Glutamatergic neuron (in vitro differentiated cells): ENCODE measurements at places on chromosomes 3 and 15.

- H3K4me3 ChIP-seq: no peak overlapping the region
- H3K4me1 ChIP-seq: no peaks in the 10 kb centered on the region
- H3K36me3 ChIP-seq: no peaks in the 10 kb centered on the region
- DNase-seq: no peak
Observed at GRCh38 chr3:24181256-24181655, 236.2 kb downstream of the NR1D2 start.

DNA sequence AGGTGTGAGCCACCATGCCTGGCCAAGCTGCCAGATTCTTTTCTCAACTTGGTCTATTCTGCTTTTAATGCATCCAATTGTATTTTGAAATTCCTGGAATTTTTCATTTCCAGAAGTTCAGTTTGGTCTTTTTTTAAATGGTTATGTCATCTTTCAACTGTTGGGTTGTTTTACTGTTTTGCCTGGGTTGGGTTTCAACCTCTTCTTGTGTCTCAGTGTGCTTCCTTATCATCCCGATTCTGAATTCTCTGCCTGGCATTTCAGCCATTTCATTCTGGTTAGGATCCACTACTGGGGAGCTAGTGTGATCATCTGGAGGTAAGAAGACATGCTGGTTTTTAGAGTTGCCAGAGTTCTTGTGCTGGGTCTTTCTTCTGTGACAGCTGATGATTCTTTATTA is 61.5 kb downstream of the LRRC49 start:
- H3K27me3 ChIP-seq: no peaks in the 10 kb centered on the region
- H3K27ac ChIP-seq: no peak overlapping the region
- no peaks in the 10 kb centered on the region for H3K4me1 ChIP-seq
- H3K4me3 ChIP-seq: no peak overlapping the region
- H3K36me3 ChIP-seq: peaks cover 7% of the 10 kb centered on the region

- peaks cover 1% of the 10 kb centered on the region for H3K27me3 ChIP-seq
- no peak for DNase-seq
- no peaks in the 10 kb centered on the region for H3K36me3 ChIP-seq
- H3K27ac ChIP-seq: no peak overlapping the region
Observed at GRCh38 chr3:28053759-28054158, 187.7 kb upstream of the CMC1 start.

DNA sequence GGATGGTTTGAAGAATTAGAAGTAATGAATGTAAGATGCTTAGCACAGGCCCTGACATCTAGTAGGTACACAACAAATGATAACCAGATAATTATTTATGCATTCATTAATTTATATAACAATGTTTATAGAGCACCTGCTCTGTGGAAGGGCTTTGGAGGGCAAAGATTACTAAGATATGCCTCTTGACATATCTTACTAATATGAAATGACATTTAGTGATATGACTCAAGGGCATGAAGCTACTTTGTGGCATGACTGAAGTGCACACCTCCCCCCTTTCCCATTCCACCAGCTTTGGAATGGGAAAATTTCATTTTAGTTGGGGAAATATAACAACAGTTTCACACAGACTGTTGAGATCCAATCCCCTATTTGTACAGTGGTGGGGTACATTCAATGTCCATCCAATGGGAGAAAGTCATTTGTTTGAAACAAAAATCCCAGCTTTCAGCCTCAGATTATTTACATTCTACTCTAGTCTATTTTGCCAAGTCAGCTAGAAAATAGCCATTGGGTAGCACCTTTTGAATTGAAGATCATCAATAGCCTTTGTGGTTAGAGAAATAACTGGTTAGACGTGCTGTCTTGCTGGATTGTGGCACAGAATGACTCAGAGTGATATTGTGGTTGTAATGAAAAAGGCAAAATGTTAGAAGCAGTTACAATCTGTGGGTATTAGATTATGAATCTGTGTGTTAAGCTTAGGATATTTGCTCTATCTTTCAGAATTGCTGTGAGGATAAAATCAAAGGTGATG is 72.9 kb downstream of the MOBP start:
- H3K27ac ChIP-seq: no peak overlapping the region

DNA sequence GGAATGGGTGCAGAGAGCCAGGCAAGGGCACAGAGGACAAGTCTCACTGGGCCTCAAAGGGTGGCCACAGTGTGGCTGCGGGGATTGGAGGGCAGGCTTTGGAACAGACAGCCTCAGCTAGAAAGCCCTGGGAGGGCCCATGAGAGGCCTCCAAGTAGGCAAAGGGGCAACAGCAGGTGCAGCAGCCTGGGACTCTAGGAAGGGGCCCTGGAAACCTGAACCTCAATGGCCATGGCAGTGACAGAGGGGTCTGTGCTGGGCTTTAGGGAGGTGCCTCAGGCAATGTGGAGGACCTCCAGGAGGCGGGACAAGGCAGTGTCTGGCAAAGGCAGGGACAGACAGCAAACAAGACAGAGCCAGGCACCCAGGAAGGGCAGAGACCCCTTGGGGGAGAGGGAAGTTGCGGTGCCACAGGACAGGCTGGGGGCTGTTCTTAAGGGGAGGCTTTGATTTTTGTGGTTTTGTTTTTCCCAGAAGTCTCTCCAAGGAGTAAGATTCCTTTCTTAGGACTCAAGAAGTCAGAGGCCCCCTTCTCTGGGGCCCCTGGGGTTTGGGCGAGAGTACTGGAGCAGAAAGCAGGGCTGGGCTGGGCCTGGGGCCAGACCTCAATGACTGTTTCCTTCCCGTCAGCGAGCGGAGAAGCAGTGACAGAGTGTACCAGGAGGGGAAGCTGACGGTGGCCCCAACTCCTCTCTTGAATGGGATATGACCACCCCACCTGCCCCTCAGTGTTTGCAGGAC is 9.7 kb downstream of the STOML1 start:
- no peak for DNase-seq
- peaks cover 5% of the 10 kb centered on the region for H3K36me3 ChIP-seq
- H3K27me3 ChIP-seq: peaks cover under 1% of the 10 kb centered on the region
- H3K4me1 ChIP-seq: no peaks in the 10 kb centered on the region

DNA sequence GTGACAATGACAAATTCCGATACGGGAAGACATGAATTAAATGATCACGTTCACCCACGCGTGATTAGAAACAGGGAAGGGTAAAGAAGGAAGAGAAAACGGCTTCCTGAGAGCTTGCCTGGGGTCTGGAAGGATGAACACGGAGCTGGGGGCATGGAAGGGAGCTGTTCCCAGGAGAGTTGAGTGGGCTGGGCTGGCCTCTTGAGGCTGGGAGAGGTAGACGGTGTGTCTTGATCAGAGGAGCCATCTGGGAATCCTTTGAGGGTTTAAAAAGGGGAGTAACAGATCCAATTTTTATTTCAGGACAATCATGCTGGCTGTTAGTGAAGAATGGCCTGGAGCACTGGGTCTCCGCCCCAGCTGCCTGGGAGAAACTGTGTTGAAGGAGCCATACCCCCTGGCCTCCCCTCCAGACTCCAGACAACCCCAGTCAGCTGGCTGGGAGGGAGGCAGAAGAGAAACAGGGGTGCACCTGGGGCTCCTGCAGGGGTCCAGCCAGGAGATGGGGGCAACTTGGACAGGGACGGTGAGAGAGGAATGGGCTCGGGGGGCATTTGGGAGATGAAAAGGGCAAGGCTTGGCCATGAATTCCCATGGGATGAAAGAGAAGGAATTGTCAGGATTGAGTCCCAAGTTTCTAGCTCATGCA is 53.6 kb upstream of the CGNL1 start:
- H3K4me3 ChIP-seq: no peak overlapping the region
- no peak for DNase-seq
- no peak overlapping the region for H3K27ac ChIP-seq
- H3K4me1 ChIP-seq: peaks cover 8% of the 10 kb centered on the region
- no peaks in the 10 kb centered on the region for H3K36me3 ChIP-seq

DNA sequence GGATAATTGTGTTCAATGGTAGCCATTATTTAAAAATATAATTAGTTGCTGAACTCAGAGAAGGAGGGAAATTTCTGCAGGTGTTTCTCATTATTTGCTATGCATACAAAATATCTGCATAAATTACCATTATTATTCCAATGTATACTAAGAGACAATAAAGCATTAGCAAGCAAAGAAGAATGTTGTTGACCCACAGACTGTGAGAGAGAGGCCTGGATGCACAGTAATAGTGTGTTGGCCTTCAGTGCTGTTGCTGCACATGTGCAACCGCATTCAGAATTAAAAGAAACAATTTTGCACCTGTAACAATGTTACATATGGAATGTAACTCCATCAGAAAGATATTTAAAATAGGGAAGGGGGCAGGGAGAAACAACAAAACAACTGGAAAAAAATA is 155.6 kb upstream of the KCNH8 start:
- peaks cover 3% of the 10 kb centered on the region for H3K27me3 ChIP-seq
- no peak for DNase-seq
- H3K4me1 ChIP-seq: peaks cover 9% of the 10 kb centered on the region
- peaks cover 6% of the 10 kb centered on the region for H3K36me3 ChIP-seq

GRCh38 chr15:35937380-35937779 is 391.4 kb upstream of the DPH6 start:
- H3K36me3 ChIP-seq: no peaks in the 10 kb centered on the region
- no peak for DNase-seq
- H3K27me3 ChIP-seq: no peaks in the 10 kb centered on the region
- H3K4me1 ChIP-seq: no peaks in the 10 kb centered on the region
- no peak overlapping the region for H3K4me3 ChIP-seq
- H3K27ac ChIP-seq: no peak overlapping the region

DNA sequence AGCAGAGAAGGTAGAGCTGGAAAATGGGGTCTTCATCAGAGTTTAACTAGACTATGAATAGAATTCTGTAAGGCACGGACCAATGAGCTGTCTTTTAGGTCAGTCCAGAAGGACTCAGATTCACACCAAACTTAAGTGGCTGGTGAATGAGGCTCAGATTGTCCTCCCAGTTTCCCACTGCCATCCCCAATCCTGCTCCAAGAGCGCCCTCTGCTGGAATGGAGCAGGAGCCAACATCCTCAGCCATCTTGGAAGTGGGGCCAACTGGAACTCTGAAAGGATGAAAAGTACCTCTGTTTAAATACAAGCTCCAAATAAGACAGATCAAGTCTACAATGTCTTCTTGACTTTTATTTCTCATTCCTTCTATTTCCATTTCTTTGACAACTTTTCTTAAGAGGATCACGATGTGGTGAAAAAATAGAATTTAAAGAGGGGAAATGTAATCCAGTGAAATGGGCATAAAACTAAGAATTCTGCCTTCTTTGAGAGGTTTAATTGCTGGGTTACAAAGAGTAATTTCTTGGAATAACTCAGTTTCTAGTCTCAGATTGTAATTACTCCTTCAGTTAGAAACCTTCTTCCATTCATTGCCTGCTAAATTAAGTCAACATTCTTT is 217.1 kb upstream of the TPRG1 start:
- no peaks in the 10 kb centered on the region for H3K27me3 ChIP-seq
- peak; percentile 86 for DNase-seq
- no peak overlapping the region for H3K27ac ChIP-seq
- no peak overlapping the region for H3K4me3 ChIP-seq
- no peaks in the 10 kb centered on the region for H3K36me3 ChIP-seq

- H3K27ac ChIP-seq: no peak overlapping the region
- no peak overlapping the region for H3K4me3 ChIP-seq
- no peak for DNase-seq
- H3K27me3 ChIP-seq: peaks cover 2% of the 10 kb centered on the region
- no peaks in the 10 kb centered on the region for H3K4me1 ChIP-seq
Observed at GRCh38 chr15:101686718-101687117, 34.5 kb upstream of the TM2D3 start.

GRCh38 chr15:70698426-70698825 is 64.9 kb downstream of the UACA start:
- H3K27me3 ChIP-seq: no peaks in the 10 kb centered on the region
- H3K4me3 ChIP-seq: no peak overlapping the region
- DNase-seq: no peak
- no peak overlapping the region for H3K27ac ChIP-seq

DNA sequence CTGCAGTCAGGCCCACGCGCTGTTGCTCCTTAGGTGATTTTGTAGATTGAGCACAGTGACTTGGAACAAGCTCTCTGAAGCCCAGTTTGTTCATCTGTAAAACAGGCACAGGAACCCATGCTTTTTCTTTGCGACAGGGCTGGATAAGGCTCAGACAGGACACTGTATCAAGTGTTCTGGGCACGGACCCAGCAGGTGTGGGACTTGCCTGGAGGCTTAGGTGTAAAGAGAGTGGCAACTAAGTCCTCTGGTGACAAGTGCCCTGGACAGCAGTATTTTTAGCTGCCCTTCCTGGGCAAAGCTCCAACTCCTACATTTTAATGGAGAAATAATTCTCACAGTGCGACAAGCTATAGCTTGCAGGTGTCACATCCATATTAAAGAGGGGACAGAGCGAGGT is 32.2 kb downstream of the CD276 start:
- H3K36me3 ChIP-seq: no peaks in the 10 kb centered on the region
- no peak for DNase-seq
- no peak overlapping the region for H3K27ac ChIP-seq
- no peak overlapping the region for H3K4me3 ChIP-seq

DNA sequence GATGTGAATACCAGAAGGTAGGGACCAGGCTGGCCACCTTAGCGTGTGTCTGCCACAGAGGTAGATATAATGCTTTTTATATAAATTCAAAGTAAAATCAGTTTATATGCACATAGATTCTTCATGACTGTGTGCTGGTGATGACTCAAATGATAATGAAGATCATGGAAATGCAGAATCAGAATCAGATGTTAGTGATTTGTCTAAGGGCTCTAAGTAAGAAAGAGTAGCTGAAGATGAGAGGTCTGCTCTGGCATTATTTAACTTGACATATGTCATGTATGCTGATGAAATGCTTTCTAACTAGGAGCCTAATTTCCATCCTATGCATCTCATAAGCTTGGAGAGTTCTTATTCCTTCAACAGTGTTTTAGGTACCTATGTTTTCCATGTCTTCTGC is 50.3 kb upstream of the DPH6 start:
- H3K4me1 ChIP-seq: no peaks in the 10 kb centered on the region
- peaks cover 4% of the 10 kb centered on the region for H3K36me3 ChIP-seq
- no peak for DNase-seq
- H3K4me3 ChIP-seq: no peak overlapping the region

DNA sequence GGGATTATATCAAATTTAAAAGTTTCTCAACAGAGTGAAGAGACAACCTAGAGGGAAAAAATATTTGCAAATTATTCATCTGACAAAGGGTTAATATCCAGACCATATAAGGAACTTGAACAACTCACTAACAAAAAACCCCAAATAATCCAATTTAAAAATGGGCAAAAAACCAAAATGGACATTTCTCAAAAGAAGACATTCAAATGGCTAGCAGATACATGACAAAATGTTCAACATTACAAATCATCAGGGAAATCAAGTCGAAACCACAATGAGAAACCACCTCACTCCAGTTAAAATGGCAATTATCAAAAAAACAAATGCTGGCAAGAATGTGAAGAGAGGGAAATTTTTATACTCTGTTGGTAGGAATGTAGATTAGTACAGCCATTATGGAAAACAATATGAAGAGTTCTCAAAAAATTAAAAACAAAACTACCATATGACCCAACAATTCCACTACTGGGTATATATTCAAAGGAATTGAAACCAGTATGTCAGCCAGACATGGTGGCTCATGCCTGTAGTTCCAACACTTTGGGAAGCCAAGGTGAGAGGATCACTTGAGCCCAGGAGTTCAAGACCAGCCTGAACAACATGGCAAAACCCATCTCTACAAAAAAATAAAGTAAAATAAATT is 88.5 kb downstream of the CSNK1G1 start:
- no peak overlapping the region for H3K27ac ChIP-seq
- DNase-seq: no peak
